ENCODE measurements at places on chromosomes 11 and 22. TPM values are rescaled to one million over a fixed set of nuclear protein-coding genes. Genes with fewer than 3 reads are reported as not detected.

OR52I2 gene
- not detected for total RNA-seq

TTC9C gene
- total RNA-seq = 27.4 TPM

MUC6 gene
- not detected for total RNA-seq

CHRDL2 gene
- not detected for total RNA-seq

C22orf23 gene
- total RNA-seq = not detected

KRTAP5-5 gene
- total RNA-seq = not detected

C11orf65 gene
- 1.8 TPM for total RNA-seq

OR8G1 gene
- not detected for total RNA-seq

CEP126 gene
- 2.6 TPM for total RNA-seq

GNAZ gene
- total RNA-seq = under 0.01 TPM

BAIAP2L2 gene
- 0.38 TPM for total RNA-seq

LRRC55 gene
- total RNA-seq = not detected

TRIM49C gene
- not detected for total RNA-seq

PDE2A gene
- 1.6 TPM for total RNA-seq

NAV2 gene
- total RNA-seq = 14.1 TPM

C11orf21 gene
- not detected for total RNA-seq

TPBGL gene
- not detected for total RNA-seq
